ENCODE measurements at places on chromosomes 1 and 21. TPM values are rescaled to one million over a fixed set of nuclear protein-coding genes. Genes with fewer than 3 reads are reported as not detected.
A peak's percentile ranks its signal among the peaks of the same experiment; 100 is the strongest.

The HTR6 gene
- 0.57 TPM for total RNA-seq

The LRIF1 gene
- total RNA-seq = 21.8 TPM

DNA sequence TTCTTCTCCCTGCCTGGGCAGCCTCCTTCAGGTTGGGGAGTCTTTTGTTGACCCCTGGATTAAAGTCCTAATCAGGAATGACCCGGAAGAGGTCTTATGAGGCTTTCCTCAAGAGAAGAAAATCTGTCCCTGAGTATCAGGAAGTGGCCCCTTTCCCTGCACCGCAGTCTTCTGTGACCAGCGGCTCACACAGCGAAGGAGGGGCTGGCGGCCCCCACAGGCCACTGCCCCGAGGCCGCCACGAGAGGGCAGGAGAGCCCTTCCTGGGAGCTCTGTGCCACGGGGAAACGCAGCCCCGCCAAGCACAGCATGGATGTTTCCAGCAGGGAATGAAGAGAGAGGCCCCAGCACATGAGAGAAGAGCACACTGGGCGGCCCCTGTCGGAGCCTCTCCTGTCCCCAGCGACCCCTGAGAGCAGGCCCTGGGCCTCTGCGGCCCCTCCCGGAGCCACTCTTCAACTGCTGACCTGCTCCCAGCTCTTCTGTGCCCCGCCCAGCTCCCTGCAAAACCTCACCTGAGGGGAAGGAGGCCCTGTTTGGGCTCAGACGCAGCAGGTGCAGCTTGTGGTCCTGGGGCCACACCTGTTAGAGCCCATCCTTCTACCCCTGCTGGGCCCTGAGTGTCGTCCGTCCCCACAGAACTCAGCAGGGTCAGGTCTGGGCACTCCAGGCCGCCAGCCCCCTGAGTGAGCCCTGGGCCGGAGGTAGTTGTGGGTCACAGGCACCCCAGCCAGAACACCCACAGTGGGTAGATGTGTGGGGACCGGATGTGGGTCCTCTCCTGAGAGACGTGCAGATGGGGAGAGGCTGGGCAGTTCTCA lies 4.9 kb upstream of the POFUT2 start:
- DNase-seq = peak; percentile 45

- DNase-seq = no peak
These were observed 131.0 kb downstream of the KCNK1 start for GRCh38 chr1:233744779-233745513.

GRCh38 chr1:160401487-160401805 lies 1.1 kb downstream of the VANGL2 start:
- no peak for DNase-seq

DNA sequence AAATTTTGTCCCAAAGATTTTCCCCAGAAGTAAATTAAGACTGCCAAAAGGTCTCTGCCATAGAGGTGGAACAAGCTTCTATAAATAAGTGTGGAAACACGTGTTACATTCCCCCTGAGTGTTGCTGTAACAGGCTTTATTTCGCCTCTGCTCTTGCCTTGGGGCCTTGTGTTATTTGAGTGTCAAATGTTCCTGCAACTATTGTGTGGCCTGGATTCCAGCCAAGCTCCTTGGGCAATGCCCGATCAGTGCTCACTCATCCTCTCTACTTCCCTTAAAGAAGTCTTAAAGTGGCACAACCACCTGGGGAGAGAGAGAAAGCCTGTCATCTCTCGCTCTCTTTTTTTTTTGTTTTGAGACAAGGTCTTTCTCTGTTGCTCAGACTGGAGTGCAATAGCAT lies 156.7 kb downstream of the NR5A2 start:
- DNase-seq = peak; percentile 42

- DNase-seq = no peak
These were observed 29.4 kb downstream of the OLFML2B start for GRCh38 chr1:161994175-161994668.
